Effector memory CD4-positive, alpha-beta T cell (primary cell): ENCODE measurements at places on chromosomes 4 and X.

DNA sequence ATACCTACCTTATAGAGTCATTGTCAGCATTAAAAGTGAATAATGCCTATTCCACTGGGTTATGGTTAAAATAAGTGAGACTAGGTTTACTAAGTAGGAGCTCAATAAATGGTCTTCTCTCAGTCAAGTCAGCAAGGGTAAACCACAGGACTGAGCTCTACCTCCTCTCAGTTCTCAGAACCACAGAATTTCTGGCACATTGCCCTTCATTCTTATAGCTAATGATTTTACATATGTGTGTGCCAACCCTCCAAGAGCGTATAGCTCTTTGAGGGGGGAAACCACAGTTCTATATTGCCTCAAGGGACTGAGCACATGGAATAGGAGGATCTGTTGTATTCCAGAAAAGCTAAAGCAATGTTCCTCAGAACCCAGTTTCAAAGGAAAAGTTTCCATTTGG, 124.8 kb downstream of the ATG4A start:
- DNase-seq: no peak

GRCh38 chr4:162229670-162230069, 65.9 kb upstream of the FSTL5 start:
- no peak for DNase-seq

DNA sequence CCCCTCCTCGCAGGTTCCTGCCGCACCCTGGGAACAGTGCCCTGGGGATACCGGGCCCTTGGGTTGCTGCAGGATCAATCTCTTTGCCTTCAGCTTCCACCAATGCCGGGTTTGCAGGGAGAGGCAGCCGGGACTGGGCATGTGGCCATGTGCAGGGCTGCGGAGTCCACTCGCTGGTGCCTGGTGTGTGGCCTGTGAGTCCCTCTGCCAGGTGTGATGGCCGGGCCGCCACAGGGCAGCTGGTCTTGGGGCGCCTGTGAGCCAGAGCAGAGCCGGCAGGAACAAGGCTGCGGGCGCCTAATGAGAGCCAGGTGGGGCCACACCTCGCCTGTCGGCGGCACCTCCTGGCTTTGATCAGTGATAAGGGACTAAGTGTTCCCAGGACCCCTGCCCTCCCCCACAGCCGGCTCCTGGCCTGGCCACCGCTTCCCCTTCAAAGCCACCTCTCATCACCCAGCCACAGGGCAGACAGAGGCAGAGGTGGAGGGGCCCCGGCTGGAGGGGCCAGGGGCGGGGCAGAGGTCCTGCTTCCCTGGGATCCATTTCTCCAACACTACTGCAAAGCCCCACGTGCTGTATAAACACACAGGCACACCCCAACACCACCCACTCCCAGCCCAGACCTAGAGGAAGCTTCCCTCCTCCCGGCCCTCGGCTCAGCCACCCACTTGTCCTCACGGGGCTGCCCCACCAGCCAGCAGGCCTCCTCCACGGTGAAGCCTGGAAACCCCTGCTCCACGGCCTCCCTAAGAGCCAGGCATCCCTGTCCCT, 132.7 kb downstream of the CPZ start:
- DNase-seq: no peak

DNA sequence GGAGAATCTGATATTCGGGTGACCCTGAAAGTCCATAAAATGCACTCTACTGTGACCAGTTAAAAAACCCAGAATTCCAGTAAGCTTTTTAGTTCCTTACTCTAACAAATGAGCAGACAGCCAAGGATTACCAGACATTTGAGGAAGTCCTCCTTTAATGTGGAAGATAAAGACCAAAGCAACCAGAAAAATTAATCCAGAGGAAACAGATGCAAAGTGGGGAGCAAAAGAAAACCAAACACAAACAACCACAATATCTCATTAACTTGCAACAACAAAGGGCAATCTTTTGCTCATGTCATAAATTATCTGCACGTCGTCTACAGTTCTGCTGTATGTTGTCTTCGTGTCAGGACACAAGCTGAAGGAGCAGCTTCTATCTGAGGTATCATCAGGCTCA, 164.4 kb downstream of the PJA1 start:
- DNase-seq: no peak

GRCh38 chrX:49627086-49627777, 28.4 kb downstream of the GAGE1 start:
- DNase-seq: no peak

GRCh38 chr4:169209388-169209883, 61.3 kb downstream of the SH3RF1 start:
- no peak for DNase-seq

- no peak for DNase-seq
Measured at GRCh38 chr4:83219344-83220331, 65.0 kb downstream of the COQ2 start.

DNA sequence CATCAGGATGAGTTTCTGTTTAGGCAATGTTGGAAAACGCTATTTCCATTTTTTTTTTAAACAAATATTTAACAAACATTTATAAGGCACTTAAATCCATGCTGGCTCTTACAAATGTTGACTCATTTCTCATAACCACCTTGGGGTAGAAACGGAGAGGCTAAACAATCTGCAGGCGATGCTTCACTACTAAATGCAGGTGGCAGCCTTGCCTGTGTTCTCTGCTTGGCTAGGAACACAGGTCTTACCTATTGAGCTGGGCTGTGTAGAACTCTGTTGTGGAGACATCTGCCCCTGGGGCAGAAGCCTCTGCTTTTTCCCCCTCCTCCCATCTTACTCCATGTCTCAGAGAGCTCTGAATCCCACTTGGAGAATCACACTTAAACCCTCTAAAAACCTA, 1.4 kb upstream of the CXCL1 start:
- DNase-seq: no peak

DNA sequence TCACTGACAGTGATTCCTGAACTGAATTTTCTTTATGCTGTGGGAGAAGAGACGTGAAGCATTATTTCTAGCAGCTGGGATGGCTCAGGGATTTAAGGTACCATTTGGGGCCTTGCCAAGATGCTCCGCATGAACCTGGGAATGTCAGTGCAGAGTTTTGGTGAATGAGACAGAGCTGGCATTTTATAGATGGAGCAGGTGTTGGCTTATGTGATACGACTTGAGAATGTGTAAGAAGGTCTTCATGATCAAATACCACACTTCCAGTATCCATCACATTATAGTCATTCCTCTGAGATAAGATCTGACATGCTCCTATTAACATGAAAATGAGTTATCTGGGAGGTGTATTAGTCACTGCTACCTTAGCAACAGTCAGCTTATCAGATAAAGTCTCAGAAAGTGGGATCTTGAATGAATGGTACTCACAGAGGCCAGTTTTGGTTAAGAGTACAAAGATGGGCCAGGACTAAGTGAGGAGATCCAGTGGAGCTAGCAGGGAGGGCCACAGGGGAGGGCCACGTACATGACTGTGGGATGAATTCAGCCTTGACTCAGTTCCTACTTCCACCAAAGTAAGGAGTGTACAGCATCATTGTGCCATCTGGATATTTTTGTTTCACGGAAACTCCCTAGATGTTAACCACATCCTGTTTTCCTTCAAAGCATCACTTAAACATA, 116.7 kb downstream of the SPCS3 start:
- DNase-seq: no peak

- no peak for DNase-seq
Measured at GRCh38 chr4:138184886-138185285, 57.3 kb downstream of the SLC7A11 start.

- DNase-seq: no peak
Measured at GRCh38 chr4:61997831-61998230, 797.7 kb downstream of the ADGRL3 start.

DNA sequence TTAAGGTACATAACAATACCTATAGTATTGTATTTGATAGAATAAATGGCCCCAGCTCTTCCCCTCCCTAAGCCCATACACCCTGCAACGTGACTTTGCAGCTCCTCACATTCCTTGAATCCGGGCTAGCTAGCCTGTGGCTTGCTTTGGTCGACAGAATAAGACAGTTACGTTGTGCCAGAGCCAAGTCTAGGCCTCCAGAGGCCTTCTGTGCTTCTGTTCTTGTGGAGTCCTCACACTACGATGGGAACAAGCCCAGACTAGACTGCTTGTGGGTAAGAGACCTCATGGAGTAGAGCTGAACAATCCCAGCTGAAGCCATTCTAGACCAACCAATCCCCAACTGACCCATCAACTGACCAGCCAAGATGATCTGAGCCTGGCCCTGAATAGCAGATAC, 102.4 kb upstream of the PLAC1 start:
- DNase-seq: no peak

DNA sequence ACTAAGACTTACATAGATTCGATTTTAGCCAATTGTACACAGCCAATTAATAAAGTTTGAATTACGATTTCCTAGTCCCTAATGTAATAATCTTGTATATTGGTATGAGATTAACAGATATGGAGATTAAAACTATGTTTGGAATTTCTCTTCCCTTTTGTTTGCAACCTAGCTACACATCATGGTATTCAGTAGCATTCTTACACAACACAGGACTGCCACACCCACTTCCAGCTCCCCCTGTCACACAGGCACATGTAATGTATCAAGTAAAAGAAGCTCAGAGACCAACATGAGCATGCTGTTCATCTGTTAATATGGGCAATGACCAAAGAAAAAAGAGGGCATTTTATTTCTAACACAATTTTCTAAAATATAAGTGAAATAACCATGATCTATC, 12.8 kb downstream of the SLC6A14 start:
- DNase-seq: no peak

DNA sequence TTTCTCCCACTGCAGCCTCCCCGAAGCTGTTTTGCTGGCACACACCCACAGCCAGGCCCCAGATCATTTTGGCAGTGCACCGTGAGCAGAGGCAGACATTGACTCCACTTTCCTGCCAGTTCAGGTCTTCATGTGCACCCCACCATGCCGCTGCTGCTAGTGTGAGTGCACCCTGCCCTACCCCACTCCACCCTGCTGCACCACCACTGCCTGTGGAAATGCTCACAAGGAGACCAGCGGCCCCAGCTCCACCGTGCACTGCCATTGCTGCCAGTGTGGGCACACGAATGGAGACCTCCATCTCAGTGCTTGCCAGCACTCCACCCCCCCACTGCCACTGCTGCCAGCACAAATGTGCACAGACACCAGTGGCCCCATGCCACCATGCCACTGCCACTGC, 277.6 kb upstream of the ZC4H2 start:
- no peak for DNase-seq

DNA sequence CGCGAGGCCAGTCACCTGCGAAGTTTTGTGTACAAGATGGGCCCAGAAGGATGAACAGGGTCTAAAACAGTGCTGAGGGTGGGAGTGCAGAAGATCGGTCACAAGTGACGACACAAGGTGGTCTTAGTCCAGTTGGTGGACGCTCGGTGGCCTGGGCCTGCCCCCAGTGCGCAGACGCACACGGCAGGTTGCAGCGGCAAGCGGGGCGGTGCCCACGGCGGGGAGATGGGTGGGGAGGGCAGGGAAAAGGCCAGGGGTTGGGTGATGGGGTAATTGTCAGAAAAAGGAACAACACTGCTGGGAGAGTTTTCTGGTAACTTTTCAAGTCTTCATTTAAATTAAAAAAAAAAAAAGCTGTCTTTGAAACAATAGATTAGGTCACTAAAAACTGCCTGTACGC, 1.0 kb upstream of the PRDX4 start:
- DNase-seq: no peak
